ENCODE measurements at places on chromosomes 2 and 18. TPM values are rescaled to one million over a fixed set of nuclear protein-coding genes. Genes with fewer than 3 reads are reported as not detected.

FAP gene
- total RNA-seq = not detected

- no peaks in the 10 kb centered on the region for H3K4me1 ChIP-seq
- no peak overlapping the region for H3K4me3 ChIP-seq
- peaks cover 10% of the 10 kb centered on the region for H3K36me3 ChIP-seq
- no peak overlapping the region for H3K27ac ChIP-seq
- DNase-seq = no peak
These were observed 64.6 kb downstream of the ANKRD12 start for GRCh38 chr18:9201224-9201623.

CASP10 gene
- 6.7 TPM for total RNA-seq

- no peaks in the 10 kb centered on the region for H3K27me3 ChIP-seq
- H3K4me1 ChIP-seq = no peaks in the 10 kb centered on the region
- no peak overlapping the region for H3K4me3 ChIP-seq
- H3K27ac ChIP-seq = no peak overlapping the region
- DNase-seq = no peak
- H3K36me3 ChIP-seq = no peaks in the 10 kb centered on the region
These were observed 262.0 kb upstream of the PIK3C3 start for GRCh38 chr18:41693008-41693407.

GRCh38 chr18:38572554-38573111, 1007.0 kb upstream of the CELF4 start:
- H3K4me3 ChIP-seq = no peak overlapping the region
- no peak for DNase-seq
- no peaks in the 10 kb centered on the region for H3K36me3 ChIP-seq

DNA sequence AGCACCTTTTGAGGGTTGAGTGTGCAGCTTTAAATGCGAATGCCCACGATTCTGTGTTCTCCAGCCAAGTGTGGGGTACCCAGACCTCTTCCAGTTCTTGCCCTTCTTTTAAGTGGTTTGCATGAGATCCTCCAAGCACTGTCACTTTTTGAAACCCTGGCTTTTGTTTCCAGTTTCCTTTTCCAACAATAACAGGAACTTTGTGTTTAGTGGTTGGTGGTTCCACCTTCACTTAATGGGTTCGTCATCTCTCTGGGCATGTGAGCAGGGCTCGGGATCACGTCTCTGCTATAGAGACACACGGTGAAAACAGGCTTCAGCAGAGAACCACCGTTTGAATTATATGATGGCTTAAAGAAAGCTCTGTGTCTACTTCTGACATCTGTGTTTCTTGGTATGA, 197.6 kb downstream of the LDLRAD4 start:
- no peaks in the 10 kb centered on the region for H3K4me1 ChIP-seq
- H3K27ac ChIP-seq = no peak overlapping the region
- H3K36me3 ChIP-seq = no peaks in the 10 kb centered on the region
- H3K4me3 ChIP-seq = no peak overlapping the region

RETREG2 gene
- total RNA-seq = 76.1 TPM
